ENCODE measurements at places on chromosomes 3 and 15.

- DNase-seq, result no peak
Measured at GRCh38 chr3:101518421-101518871, 5.4 kb upstream of the SENP7 start.

GRCh38 chr3:114120211-114120610 is 58.6 kb downstream of the DRD3 start:
- DNase-seq, result no peak

- no peak for DNase-seq
Measured at GRCh38 chr3:181459516-181459915, 252.2 kb upstream of the SOX2 start.

DNA sequence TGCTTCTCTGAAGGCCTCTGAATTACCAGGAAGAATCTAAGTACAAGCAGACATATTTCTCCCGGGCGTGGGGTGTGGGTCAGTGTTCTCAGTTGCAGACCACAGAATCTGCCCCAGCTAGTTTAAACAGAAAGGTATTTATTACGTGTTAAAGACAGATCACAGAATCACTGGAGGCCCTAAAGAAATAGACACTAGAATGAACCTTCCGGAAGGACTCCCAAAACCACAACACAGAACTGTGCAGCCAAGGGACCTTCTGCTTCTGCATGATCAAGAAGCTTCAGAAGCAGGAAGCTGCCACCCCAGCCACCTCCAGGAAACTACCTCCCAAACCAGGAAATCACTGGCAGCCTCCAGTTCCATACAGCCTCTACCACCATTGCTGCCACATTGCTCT is 32.7 kb upstream of the ZFAND6 start:
- no peak for DNase-seq

DNA sequence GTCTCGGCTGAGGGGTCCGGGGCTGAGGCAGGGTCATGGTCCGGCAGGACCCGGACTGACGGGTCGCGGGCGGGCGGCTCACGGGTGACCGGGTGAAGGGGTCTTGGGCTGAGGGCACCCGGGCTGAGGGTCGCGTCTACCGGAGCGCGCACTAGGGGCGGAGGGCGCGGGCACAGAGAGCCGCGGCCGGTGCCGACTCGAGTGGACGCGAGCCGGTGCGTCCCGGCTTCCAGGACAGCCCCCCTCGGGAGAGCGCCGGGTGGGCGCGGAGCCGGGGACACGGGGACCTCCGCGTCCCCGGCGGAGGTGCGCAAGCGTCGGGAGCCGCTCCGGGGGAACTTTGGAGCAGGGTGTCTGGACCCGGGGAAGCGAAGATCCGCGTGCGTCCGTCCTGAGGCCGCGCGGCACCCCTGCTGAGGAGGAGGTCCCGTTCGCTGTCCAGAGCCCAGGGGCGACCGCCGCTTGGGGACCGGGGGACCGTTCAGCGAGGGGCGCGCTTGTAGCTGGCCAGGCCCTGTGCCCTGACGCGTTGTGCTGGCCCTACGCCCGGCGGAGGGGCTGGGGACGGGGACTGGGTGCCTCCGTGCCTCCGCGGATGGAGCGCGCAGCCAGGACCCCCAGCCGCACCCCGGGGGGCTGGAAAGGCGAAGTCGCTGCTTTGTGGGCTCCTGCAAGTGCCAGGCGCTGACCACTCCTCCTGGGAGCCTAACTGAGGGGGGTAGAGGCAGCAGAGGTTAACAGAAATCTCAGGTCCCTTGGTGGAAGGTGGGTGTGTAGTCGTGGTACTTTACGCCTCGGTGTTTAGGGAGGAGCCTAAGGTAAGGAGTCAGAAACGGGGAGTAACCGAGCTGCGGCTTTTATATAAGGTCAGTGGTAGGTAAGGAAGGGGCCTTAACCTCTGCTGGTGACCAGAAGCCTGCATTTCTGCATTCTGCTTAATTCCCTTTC is at the start of gene PPARG:
Gene PPARG (plus strand): TSS at position 889 of the 948 bp plus-strand sequence. CDS start 90,642 bp downstream, outside the sequence.
- no peak for DNase-seq

DNA sequence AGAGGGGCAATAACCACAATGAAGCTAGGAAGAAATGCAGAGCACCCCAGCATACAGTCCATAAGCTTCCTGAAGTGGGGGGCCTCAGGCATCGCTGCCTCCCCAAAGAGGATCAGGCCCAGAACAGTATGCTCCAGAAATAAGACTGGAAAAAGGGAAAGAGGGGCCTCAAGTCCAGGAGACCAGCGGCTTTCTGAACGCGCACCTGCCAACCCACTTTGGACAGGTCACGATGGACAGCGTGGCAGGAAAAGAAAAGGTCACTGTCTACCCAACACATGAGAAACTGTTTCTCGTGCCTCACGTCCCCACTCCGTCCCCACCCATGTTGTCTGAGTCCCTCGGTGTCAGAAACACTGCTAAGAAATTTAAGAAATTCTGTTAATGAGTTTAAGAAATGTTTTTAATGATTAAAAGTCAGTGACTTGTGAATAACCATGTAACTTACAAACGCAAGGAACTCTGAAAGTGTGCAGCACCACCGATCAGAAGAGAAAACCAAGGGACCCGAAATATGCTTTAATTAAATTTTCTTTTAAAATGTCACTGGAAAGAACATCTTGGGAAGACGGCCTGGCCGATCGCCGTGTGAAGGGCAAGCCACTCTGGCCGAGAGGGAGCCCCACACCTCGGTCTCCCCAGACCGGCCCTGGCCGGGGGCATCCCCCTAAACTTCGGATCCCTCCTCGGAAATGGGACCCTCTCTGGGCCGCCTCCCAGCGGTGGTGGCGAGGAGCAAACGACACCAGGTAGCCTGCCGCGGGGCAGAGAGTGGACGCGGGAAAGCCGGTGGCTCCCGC is 1.7 kb upstream of the PPARG start:
- DNase-seq, result no peak

DNA sequence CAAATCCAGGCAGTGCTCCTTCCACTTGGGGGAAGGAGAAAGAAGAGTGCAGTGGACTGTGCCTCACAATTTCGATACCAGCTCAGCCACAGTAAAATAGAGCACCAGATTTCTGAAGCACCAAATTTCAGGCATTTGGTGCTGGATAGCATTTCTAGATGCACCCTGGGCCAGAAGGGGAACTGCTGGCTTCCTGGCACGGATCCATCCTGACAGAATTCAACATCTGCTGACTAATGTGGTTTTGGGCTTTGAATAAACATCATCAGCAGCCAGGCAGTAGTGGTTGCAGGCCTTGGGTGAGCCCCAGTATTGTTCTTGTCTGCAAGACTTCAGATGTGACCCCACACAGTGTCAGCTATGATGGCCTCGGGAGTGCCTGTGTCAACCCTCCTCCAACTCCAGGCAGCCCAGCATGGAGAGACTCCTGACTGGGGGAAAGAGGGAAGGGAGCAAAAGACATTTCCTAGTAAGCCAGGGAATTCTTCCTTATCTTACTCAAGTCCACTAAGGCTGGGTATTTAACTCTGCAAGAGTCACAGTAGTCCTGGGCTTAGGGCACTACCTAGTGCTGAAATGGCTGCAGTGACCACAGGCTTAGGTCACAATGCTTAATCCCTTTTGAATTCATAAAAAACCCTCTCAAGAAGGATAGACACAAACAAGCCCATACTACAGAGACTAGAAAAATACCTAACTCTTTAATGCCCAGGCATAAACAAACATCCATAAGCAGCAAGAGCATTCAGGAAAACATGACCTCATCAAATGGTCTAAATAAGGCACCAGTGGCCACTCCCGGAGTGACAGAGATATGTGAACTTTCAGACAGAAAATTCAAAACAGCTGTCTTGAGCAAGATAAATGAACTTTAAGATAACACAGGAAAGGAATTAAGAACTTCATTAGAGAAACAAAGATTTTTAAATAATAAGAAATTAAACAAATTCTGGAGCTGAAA is 74.7 kb downstream of the SPATA16 start:
- no peak for DNase-seq

GRCh38 chr3:14273901-14274611 is 95.4 kb downstream of the LSM3 start:
- no peak for DNase-seq

GRCh38 chr3:184868477-184868876 is 56.5 kb downstream of the VPS8 start:
- no peak for DNase-seq

Measured in activated naive CD4-positive, alpha-beta T cell (primary cell).